ENCODE measurements at places on chromosomes 4 and X.

- no peak for DNase-seq
Measured at GRCh38 chrX:15973299-15973698, 118.7 kb upstream of the AP1S2 start.

DNA sequence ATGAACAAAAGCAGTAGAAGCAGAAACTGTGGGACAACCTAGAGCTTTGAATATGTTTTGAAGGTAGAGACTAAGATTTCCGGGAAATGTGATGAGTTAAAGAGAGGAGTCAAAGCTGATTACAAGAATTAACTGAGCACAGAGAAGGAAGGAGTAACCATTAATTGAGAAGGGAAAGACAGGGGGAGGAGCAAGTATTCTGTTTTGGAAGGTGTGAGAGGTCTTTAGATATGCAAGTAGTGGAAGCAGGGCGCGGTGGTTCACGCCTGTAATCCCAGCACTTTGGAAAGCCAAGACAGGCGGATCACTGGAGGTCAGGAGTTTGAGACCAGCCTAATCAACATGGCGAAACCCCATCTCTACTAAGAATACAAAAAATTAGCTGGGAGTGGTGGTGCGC is 171.5 kb downstream of the FSTL5 start:
- DNase-seq = no peak

GRCh38 chr4:40681600-40681999 is 51.9 kb upstream of the RBM47 start:
- DNase-seq = no peak

DNA sequence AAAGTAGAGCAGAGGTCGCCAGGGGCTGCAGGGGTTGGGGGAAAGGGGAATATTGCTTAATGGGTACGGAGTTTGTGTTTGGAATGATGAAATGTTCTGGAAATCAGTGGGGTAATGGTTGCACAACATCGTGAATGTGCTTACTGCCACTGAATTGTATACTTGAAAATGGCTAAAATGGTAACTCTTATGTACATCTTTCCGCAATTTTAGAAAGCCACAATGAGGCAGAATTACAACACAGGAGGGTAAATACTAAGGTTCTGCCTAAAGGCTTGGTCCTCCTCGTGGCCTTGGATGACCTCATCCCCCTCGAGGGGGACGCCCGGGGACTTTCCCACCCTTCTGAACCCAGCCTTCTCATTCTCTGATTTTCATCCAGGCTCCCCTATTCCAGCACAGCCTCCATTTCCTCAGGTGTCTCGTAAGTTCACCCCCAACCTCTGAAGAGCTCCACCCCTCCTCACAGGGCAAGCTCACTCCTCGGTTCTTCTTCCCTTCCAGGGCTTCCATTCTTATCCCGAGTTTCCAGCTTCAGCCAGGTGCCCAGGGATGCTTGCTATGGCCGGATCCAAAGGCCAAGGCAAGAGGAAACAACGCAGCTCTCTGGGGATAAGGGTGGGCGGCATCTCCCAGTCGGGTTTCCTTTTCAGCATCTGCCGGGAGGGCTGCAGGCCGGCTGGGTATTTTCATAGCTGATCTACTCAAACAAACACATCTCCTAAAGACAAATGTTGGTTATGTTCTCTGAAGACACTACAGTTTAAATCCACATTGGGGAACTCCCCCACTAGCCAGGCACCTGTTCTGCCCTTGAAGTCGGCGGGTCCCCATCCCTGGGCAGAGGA is 71.3 kb upstream of the ACSL1 start:
- no peak for DNase-seq

DNA sequence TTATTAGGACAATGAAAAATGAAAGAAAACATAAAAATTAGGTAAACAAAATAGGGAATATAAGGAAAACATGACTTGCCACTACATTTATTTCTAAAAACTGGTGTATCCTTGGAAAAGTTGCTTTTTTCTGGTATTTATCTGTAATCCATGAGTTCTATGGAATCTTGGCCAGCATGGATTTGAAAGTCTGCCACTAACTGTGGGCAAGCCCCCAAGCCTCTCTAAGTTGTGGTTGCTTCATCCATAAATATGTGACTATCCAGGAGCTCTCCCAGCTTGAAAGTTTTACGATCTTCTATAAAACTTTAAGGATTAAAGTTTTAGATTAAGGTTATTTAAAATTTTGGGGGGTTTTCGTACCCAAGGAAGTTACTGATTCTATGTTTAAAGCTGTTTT is 21.8 kb downstream of the RPS6KA3 start:
- DNase-seq = no peak

DNA sequence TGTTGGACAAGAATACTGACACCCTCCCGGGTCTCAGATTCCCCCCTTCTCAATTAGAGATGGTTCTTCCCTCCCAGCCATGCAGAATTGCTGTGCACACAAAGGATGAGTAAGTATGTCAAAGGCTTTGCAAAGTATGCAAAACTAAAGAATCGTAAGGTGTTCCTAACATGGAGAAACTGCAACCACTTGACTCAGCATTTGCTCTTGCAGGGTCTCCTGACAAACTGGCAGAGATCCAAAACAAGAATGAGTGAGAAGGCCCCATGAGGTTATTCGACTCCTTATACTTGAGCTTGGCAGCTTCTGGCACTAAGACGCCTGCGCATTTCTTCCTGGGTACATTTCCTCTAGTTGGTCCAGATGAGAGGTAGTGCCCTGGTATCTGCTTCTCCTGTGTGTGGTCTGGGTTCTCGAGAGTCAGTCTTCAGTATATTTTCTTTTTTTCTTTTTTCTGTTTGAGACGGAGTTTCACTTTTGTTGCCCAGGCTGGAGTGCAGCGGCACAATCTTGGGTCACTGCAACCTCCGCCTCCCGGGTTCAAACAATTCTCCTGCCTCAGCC is 8.2 kb downstream of the FAM184B start:
- DNase-seq = no peak

GRCh38 chrX:119407681-119408080 is 8.5 kb downstream of the SLC25A43 start:
- DNase-seq = no peak

DNA sequence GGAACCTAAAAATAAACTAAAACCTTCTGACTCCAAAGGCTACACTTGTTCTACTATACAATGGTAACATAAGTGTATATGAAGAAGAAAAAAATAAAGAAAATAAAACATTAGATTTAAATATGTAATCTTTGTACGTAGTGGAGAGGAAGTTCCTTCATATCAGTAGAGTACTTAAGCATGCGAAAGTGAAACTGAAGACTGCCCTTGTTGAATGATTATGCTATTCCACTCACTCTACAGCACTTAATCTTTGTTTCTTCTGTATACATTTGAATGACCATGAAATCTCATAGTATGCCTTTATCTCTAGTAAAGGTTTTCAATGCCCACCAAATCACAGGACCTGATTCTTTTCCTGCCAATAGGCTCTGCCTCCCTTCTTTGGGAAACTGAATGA is 78.9 kb downstream of the NDST3 start:
- no peak for DNase-seq

DNA sequence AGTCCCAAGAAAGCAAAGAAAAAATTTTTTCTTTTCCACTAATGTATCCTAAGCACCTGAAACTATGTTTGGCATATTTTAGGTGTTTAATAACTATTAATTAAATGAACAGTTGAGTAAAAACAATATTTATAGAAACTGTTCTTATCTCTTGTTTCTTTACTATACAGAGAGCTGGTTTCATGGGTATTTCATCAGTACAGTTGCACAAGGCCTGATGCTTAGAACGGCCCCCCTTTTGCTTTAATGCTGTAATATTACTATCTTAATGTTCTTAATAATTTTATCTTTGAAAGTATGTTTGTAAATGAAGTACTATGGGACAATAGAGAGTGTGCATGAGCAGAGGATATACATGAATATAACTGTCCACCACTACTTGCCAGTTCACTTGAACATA is 479.1 kb upstream of the SLIT2 start:
- no peak for DNase-seq

GRCh38 chr4:106971636-106972035 is 64.5 kb downstream of the DKK2 start:
- DNase-seq = no peak

- DNase-seq = no peak
Measured at GRCh38 chrX:106752101-106752678, 25.7 kb downstream of the RNF128 start.

DNA sequence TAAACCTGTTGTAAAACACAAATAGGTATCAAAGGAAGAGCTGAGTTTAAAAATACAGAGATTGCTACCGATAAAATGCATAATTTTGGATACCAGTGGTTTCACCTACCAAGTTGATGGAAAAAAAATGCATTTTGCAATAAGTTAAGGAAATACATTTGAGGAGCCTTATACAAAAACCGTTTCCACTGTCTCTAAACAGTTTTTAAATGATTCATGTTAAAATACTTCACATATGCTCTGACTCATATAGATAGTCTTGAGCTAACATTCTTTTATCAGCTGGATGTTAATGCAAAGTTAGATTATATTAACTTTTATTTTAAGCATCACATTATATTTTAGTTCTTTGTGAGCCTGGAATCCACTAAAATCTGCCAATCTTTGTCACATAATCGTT is 50.6 kb upstream of the ANKRD17 start:
- no peak for DNase-seq

GRCh38 chr4:115030281-115030680 is 83.1 kb downstream of the NDST4 start:
- DNase-seq = no peak

DNA sequence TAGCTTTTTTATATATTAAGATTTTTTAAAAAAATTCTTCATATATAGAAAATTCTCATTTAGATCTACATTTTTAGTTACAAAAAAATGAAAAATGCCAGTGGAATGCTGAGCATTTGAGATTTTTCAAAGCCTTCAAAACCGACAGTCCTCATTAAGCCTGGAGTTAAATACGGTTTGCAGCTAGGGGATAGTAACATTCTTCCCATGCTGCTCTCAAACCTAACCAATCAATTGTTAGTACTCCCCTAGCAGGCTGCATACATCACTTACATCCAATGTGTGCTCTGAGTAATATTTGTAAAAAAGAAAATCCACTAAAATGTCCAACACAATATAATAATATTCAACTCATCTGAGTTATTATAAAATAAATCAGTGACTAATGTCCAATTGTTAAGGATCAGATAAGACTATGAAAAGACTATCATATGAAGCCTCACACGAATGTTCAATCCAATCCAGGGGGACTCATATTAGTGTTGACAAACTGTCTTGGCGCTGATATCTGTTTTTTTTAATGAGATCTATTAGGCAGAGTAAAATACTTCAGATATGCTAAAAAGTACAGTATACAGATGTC is 227.6 kb upstream of the MAB21L2 start:
- no peak for DNase-seq

GRCh38 chrX:56113785-56114436 is 118.2 kb upstream of the KLF8 start:
- no peak for DNase-seq

DNA sequence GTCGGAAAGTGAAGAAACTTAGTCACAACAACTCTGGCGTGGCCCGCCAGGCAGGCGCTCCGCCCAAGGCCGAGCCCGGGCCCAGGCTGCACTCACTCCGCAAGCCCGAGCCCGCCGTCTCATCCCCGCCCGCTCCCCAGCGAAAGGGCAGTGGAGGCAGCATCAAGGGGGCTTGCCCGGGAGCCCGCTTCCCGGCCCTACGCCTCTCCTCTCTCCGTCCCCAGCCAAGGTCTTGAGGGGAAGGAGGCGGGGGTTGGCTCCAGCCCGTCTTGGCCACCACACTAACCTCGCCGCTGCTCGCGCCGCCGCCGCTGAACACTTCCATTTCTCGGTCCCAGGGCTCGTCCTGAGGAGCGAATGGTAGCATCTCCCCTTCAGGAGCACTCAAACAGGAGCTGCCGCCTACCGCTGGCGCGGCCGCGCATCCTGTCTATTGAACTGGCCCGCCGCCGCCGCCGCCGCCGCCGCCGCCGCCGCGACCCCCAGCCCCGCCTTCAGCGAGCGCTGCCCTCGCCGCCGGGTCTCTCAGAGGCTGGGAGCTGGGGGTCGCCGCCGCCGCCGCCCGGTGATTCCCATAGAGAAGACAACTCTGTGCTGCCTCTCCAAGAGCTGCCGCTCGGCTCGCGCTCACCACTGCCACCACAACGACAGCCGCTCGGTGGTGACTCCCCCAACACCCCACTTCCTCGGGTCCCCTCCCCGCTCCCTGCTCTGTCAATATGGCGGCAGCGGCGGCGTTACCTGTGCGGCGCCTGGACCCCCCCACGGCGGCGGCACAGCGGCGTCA is at the start of gene RPS6KA6:
TSS of gene RPS6KA6 (minus strand) at position 667 of the 787 bp plus-strand sequence. CDS start at position 367, 300 bp downstream.
- peak; percentile 10 for DNase-seq

- no peak for DNase-seq
Measured at GRCh38 chr4:89586318-89586717, 250.6 kb downstream of the SNCA start.

GRCh38 chr4:2446656-2447564 is 22.0 kb upstream of the RNF4 start:
- DNase-seq = no peak

- DNase-seq = no peak
Measured at GRCh38 chr4:133102612-133103409, 46.3 kb upstream of the PCDH10 start.

Data from activated T-cell treated with anti-CD3 and anti-CD28 coated beads, Interleukin-2, amount 50 U/mL, for 4 hours (primary cell).